ENCODE measurements at places on chromosomes 16 and 17.

DNA sequence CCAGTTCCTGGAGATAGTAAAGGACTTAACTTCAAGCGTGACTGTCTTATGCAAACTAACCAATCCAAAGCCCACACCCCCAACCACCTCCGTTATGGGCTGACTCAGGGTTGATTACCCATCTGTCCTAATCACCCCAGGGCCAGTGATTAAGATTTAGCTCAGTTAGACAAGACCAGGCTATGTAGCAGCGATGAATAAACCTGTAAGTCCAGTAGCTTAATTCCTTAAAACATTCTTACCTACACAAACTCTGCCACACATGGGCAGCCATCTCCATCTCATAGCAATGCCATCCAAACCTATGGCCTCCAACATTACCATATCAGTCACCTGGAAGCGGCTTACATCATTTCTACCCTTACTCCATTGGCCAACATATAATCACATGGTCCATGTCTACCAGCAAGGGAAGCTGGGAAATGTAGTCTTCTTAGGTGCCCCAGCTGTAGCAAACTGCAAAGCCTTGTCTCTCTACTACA lies 266.7 kb downstream of the SHISA9 start:
- DNase-seq: no peak

DNA sequence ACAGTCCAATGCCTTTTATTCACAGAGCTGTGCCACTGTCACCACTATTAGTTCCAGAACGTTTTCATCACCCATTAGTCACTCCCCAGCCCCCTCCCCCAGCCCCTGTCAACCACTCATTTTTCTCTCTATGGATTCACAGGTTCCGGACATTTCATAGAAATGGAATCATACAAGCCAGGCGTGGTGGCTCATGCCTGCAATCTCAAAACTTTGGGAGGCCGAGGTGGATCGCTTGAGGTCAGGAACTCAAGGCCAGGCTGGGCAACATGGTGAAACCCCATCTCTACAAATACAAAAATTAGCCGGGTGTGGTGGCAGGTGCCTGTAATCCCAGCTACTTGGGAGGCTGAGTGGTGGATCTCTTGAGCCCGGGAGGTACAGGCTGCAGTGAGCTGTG lies 759 bp upstream of the PAM16 start:
- no peak for DNase-seq

- no peak for DNase-seq
Observed at GRCh38 chr17:40448639-40449261, 5.5 kb downstream of the IGFBP4 start.

DNA sequence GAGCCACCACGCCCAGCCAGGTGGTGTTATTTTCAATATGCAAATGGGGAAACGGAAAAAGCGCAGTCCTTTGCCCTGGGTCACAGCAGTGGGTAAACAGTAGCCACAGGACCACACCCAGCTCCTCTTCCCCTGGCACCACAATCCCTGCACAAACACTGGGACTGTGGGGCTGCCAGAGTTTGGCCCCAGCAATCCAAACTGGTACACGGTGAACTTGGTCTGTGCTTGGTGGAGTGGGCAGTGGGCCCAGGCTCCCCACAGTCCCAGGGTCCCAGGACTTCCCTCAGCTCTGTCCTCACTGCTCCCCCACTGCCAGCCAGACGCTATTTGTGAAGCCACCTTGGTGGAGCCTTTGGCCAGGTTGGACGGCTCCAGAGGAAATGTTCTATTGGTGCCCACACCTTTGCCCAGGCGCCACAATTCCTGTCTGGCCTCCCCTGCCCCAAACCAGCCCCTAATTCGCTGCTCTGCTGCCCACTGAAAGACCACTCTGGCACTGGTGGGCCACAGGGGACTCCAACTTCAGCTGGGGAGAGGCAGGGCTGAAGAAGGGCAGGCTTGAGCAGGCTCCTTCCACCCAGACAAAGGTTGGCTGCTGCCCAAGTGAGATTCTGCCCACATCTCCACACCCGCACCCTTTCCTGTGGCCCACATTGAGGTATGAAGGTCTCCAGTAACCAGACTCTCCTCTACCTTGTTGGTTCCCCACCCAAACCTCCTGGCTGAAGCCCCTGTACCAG lies 2.1 kb downstream of the CHAD start:
- no peak for DNase-seq

DNA sequence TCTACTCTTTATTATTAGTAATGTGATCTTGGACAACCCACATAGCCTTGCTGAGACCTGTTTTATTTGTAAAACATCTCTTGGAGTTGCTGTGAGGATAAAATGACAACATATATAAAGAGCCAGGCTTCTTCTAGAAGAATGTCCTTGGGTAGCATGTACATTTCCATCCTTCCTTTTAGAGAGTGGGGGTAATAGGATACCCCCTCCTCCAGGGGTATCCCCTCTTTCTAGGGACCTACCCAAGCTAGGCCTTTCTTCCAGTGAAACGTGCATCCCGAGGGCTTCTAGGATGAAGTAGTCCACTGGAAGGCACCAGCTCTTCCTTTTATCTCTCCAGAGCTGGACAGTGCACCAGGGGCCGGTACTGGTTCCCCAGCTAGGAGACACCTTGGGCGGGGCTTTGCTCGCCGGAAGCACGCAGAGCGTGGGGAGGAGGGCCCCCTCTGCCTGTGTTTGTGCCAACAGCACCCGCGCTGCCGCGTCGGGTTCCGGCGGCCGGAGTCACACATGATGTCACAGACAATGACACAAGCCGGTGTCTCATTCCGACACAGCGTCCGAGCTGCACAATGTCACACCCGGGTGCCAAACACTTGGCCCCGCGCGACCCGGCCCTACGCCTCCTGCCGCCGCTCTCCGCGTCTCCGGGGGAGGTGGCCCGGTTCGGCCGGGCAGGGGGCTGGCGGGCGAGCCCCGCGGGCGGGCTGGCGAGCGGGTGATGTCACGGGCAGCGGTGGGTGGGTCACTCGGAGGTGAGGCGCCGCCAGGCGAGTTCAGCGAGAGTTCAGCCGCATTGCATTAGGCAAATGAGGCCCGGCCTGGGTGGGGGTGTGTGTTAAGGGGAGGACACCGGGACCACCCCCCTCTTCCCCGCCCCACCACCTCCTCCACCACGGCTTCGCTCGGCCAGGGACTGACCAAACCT lies 23.4 kb downstream of the GJD3 start:
- peak; percentile 98 for DNase-seq

GRCh38 chr16:17496891-17497290 lies 26.1 kb upstream of the XYLT1 start:
- no peak for DNase-seq

GRCh38 chr16:10121897-10122425 lies 60.3 kb downstream of the GRIN2A start:
- no peak for DNase-seq

GRCh38 chr17:63445571-63445953 lies 544 bp downstream of the CYB561 start:
- no peak for DNase-seq

DNA sequence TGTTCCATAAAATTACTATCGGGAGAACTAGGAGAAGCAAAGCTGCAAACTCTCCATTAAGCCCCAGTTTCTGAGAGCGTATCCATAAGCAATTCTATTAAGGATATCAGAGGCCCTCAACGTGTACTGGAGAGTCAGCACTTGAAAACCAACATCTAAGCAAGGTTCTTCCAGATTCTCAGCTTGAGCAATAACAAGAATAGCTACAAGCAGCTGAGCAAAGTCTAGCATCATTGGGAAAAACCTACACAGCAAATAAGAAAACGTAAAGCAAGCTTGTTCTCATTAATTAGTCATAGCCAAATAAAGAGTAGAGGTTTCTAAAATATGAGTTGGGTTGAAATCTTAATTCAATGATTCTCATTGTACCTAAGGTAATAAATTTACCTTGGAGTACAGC lies 26.9 kb upstream of the COX10 start:
- DNase-seq: no peak

GRCh38 chr17:45384789-45385262 lies 47.8 kb downstream of the ARHGAP27 start:
- DNase-seq: no peak

GRCh38 chr16:87877942-87878507 lies 8.7 kb upstream of the SLC7A5 start:
- no peak for DNase-seq

GRCh38 chr17:14351493-14351892 lies 50.6 kb downstream of the HS3ST3B1 start:
- DNase-seq: no peak

DNA sequence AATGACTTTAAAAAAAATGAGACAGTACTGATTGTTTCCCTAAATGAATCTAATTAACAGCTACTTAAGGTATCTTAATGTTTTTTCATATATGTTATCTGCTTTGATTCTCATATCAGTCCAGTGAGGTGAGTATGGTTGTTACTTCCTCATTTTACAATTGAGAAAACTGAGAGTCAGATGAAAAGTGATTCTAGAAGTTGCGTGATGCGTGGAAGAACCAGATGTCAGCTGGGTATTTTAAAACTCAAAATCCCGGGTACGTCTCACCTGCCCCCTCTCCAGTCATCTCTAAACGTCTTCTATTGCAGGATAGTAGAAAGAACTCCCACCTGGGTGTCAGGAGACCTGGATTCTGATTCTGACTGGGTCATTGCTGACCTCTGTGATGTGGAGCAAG lies 89.2 kb downstream of the MAP2K6 start:
- DNase-seq: no peak

- DNase-seq: no peak
Observed at GRCh38 chr17:62059414-62059813, 5.7 kb downstream of the MED13 start.

- no peak for DNase-seq
Observed at GRCh38 chr17:49581648-49581998, 6.0 kb downstream of the NXPH3 start.

GRCh38 chr16:58502217-58502921 lies 2.4 kb downstream of the NDRG4 start:
- no peak for DNase-seq

GRCh38 chr17:21019976-21020586 lies 22.7 kb downstream of the USP22 start:
- no peak for DNase-seq

- DNase-seq: peak; percentile 80
Observed at GRCh38 chr17:2904135-2904534, 107.9 kb downstream of the RAP1GAP2 start.

DNA sequence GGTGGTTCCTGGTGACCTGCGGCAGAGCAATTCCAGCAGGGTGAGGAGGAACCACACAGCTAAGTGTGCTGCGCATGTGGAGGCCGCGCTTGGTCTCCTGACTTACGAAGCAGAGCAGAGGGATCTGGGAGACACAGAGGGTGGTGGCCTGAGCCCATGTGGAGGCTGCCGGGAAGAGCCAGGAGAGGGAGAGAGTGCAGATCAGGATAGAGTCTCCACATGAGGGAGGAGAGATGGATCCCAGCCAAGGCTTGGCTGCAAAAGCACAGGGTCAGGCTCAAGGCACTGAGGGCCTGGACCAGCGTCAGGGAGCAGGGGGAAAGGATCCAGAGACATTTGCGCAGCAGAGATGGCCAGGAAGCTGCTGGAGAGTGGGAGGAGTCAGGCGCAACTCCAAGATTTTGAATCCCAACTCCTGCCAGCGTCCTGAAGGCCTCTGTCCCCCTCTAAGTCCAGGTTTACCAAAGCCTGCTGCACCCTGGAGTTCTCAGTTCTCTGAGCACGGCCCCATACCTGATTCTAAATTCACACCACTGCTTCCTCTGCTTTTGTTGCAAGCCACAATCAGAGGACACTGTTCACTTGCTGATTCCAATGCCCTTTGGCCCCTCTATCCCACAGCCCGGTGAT lies 11.3 kb upstream of the MLLT6 start:
- DNase-seq: peak; percentile 92

DNA sequence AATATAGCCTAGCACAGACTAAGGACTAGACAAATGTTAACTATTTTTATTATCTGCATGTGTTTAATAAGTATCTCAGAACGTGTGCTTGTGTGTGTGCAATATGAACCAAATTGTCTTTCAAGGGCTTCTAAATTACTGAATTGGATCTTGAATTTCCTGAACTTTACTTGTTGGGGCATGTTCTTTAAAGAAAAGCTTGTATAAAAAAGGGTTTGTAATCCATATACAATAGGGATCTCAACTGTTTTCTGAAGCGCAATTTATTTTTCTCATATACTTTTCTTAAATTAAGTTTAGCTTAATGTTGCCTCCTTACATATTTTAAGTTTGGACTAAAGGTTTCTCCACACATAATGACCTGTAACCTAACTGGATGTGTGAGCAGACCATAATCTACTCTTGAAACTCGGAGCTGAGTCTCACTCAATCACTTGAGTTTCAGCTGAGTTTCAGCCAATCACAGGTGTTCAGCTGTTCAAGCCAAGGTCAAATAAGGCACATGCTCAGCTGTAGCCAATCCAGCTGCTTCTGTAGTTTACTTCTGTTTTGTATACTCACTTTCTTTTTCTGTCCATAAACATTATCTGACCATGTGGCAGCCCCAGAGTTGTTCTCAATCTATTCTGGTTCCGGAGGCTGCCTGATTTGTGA lies 72.3 kb downstream of the CDK5R1 start:
- no peak for DNase-seq

DNA sequence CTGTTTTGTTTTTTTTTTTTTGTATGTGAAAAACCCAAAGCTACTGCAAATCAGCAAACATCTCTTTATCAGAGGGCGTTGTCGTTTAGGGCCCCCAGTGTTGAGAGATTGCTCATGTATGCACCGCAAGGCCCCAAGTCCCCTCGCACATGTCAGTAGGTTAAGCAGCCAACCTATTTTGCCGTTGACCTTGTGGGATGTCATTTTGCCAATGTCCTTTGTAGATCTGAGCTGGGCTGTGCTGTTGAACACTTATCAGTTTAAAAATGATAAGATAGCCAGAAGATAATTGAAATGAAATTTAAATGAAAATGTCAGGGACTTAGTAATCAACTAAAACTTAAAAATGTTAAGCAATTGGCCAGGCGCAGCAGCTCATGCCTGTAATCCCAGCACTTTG lies 26.2 kb downstream of the ARSG start:
- no peak for DNase-seq

DNA sequence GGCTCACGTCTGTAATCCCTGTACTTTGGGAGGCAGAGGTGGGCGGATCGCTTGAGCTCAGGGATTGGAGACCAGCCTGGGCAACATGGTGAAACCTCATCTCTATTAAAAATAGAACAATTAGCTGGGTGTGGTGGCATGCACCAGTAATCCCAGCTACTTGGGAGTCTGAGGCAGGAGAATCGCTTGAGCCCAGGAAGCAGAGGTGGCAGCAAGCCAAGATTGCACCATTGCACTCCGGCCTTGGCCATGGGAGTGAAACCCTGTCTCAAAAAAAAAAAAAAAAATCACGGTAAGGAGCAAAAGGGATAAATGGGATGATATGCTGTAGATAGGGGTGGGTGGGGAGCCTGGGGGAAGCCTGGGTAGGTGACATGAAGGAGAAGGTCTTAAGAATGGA lies 20.4 kb upstream of the TMEM98 start:
- no peak for DNase-seq

DNA sequence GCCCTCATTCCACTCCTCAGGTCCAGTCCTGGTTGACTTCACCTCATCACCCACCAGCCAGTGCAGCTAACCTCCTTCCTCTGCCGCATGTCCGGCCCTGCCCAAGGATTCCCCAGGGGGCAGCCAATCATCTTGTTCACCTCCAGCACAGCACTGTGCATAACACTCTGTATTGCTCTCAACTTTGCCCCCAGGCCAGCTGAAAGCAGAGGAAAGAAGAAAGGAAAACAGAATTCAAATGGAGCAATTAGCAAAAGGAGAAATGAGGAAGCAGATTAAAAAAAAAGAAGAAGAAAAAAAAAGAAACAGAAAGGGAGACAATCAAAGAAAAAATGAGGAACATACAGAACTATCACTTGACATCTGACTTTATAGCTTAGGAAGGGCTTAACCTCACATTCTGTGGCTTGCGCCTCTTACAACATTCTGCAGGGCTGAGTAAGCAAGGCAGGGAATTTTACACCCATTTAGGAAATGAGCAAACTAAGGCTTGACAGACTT lies 26.1 kb downstream of the GAS7 start:
- no peak for DNase-seq
